ENCODE measurements at places on chromosomes 11 and 22.
A peak's percentile ranks its signal among the peaks of the same experiment; 100 is the strongest.

- DNase-seq = no peak
Measured at GRCh38 chr11:113673550-113674396, 32.3 kb downstream of the TMPRSS5 start.

- no peak for DNase-seq
Measured at GRCh38 chr11:74220376-74220775, 49.3 kb downstream of the PPME1 start.

GRCh38 chr22:36467946-36468345 is 13.5 kb downstream of the TXN2 start:
- DNase-seq = no peak

- DNase-seq = no peak
Measured at GRCh38 chr11:67256477-67257135, 9.7 kb upstream of the GRK2 start.

- peak; percentile 42 for DNase-seq
Measured at GRCh38 chr22:26656891-26657851, at the start of gene MIAT. Gene MIAT (plus strand): TSS chr22:26657588.

DNA sequence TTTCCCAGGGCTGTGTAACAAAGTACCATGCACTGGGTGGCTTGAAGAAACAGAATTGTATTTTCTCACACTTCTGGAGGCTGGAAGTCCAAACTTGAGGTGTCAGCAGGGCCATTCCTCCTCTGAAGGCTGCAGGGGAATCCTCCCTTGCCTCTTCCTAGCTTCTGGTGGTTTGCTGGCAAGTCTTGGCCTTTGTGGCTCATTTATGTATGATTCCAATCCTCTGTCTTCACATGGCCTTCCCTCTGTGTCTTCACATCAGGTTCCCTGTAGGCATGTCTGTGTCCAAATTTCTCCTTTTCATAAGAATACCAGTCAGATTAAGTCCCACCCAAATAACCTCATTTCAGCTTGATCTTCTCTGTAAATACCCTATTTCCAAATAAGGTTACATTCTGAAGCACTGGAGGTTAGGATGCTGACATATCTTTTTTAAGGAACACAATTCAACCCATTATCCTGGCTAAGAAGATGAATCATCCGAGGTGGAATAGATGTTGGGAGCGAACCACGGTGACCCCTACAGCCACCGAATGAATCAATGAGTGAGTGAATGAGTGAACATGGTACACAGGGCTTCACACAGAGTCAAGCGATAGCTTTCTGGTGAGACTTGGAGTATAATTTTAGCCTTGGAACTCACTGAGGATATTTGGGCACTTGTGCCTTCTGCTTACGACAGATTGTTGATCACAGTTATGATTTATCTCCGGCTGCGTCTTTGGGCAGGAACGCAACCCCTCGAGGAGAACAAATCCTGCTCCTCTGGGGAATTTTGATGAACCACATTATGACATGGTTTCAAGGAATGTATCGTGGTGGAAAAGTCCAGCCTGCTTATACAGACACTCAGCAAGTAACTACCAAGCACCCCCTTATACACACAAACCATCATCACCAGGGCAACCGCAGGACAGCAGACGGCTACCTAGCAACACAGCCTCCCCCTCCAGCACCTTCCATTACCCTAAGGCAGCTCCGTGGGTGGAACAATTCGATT is 34.3 kb upstream of the MICAL2 start:
- no peak for DNase-seq

- DNase-seq = no peak
Measured at GRCh38 chr11:35010654-35011053, 94.2 kb downstream of the PDHX start.

DNA sequence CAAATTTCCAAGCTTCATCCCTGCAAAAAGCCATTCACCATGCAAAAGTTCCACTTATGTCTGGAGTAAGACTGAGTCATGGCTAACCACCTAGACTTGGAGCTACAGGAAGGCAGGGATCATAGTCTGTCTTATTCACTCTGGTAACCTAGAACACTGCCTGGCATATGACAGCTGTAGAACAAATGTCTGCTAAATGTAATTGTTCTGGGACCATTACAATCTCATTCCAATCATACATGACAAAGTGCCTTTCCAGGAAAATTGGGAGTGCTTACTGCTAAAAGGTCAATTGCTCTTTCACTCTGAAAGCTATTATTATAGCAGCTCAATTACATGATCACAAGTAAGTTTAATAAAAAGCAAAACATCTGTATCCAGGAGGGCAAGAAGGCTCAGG is 99.1 kb upstream of the CHRM4 start:
- no peak for DNase-seq

GRCh38 chr22:29443452-29443851 is 5.1 kb downstream of the RFPL1 start:
- DNase-seq = no peak

- DNase-seq = no peak
Measured at GRCh38 chr11:94043241-94043640, 22.1 kb downstream of the HEPHL1 start.

GRCh38 chr11:126407682-126408288 is 52.3 kb downstream of the ST3GAL4 start:
- no peak for DNase-seq

- DNase-seq = no peak
Measured at GRCh38 chr22:29886596-29886995, 3.6 kb downstream of the MTMR3 start.

DNA sequence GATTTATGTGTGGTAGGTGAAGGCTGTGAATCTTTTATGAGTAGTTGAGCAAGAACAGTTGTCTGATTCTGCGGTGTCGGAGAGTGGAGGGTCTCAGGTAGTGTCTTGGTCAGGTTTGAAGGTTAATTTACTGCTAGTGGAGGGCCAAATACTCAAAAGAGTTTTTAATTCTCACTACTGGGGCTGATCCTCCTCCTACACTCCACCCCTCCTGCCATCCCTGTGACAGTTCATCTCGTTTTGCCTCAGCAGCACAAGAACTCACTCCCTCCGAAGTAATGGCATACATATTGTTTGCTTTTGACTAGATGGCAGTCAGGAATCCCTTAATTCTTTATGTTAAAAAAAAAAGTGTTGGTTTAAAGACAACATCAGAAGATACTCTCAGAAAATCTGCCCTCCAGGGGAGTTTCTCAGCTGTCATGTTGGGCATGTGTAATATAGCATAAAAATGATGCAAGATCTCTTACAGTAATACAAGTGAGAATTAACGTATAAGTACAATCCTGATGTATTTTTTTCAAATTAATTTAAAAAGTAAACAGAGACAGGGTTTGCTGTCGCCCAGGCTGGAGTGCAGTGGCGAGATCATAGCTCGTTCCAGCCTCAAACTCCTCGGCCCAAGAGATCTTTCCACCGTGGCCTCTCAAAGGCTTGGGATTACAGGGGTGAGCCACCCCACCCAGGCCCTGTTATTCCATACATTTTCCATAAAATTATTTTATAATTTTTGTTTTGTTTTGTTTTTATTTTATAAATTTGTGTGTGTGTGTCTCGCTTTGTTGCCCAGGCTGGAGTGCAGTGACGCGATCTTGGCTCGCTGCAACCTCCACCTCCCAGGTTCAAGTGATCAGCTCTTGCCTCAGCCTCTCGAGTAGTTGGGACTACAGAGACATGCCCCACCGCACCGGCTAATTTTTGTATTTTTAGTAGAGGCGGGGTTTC is 1.3 kb downstream of the FAR1 start:
- DNase-seq = no peak

- no peak for DNase-seq
Measured at GRCh38 chr11:20909995-20910726, 240.8 kb downstream of the NELL1 start.

- DNase-seq = no peak
Measured at GRCh38 chr11:17391493-17392355, 3.3 kb upstream of the KCNJ11 start.

GRCh38 chr11:17415523-17416104 is 27.2 kb upstream of the KCNJ11 start:
- no peak for DNase-seq

DNA sequence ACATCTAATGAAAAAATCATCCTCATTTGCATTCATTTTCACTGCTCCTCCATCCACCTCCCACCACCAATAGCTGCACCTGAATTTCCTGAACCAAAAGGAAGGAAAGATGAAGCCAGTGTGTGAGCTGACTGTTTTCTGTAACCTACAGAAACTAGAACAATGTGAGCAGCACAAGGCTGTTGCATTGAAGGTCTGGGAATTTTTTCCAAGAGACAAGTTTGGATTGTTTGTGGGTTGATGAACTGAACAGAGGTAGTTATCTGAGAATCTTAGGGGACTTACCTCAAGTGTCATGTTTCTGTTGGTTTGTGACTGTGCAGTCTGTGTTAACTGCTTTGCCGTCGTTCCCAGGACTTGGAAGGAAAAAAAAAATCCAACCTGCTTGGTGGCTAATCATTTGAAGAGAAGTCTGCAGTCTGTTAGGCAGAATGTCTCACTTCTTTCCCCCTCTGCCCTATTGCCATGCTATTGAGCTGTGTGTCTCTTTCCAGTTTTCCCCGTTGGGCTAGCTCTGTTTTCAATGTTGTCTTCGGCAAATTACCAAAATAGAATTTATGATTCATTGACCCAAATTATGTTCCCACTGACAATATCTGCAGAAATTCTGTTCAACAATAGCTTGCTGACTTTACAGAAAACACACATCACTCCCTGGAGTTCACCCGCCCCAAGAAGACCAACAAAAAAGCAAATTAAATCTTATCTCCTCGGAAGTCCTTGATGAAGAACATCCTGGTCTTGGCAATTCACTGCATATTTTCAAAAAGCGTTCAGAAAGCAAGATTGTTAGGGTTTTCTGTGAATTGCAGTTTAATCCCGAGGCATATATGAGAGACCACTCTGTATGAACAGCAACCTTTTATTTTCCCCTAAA is 76.0 kb downstream of the SC5D start:
- no peak for DNase-seq

DNA sequence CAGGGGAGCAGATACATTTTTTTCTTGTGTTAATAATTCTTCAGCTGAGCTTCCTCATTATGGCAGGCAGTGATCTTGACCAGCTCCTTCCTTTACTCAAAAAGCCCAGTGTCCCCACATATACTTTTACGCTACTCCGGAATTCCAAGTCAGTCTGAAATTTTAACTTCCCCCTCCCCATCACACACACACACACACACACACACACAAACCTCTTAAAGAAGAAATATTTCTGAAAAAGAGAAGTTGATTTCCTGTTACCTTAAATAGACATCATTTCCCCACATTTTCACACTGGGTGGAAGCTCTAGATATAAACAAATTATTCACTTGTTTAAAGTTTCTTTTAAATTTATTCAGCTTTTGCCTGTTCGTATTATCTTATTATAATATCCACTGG is 113.9 kb downstream of the DBX1 start:
- DNase-seq = no peak

DNA sequence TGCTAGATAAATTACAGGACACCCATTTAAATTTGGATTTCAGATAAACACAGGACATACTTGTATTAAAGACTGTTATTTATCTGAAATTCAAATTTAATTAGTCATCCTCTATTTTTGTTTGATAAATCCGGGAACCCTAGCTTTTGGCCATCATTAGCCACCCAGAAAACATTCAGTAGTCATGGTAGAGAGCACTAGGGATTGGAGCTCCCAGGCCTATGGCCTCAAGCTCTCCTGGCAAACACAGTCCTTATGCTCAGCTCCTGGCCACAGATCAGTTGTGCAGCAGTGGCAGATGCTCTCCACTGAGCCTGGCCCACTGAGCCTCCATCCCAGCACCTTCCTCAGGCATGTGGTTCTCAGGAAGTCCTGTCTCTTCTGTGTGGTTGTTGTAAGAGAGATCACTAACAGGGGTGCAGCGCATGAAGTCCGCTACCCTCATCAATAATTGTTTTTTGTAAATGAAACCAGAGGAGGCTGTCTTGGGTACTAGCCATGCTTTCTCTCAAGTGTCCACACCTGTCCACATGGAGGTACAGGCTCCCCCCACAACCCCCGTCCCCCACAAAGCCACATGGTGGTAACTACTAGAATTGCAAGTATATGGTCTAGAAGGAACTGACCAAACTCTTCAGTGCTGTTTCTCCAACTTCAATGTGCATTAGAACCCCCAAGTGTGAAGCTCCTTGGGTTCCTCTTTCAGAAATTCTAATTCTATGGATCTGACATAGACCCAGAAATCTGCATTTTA is 1.1 kb upstream of the IRAG1 start:
- no peak for DNase-seq

- DNase-seq = no peak
Measured at GRCh38 chr11:33383075-33383919, 126.1 kb downstream of the HIPK3 start.

DNA sequence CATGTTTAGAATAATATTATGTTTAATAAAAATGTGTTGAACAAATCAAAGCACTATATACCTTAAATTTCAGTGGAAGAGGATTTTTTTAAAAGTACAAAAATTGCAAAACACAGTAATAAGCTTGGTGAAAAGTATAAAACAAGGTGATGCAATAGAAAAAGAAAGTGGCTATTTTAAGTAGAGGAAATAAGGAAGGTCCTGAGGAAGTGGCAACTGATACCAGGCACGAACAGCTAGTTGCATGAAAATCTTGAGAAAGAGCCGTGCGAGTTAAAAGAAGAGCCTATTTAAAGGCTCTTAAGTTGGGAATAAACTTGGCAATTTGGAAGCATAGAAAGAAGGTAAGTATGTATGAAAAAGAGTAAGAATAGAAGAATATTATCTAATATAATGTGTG is 1679.3 kb downstream of the LRRC4C start:
- no peak for DNase-seq

GRCh38 chr22:43090130-43090789 is 1.1 kb upstream of the TTLL1 start:
- DNase-seq = no peak

GRCh38 chr22:50599816-50600455 is 657 bp upstream of the MAPK8IP2 start:
- DNase-seq = no peak

DNA sequence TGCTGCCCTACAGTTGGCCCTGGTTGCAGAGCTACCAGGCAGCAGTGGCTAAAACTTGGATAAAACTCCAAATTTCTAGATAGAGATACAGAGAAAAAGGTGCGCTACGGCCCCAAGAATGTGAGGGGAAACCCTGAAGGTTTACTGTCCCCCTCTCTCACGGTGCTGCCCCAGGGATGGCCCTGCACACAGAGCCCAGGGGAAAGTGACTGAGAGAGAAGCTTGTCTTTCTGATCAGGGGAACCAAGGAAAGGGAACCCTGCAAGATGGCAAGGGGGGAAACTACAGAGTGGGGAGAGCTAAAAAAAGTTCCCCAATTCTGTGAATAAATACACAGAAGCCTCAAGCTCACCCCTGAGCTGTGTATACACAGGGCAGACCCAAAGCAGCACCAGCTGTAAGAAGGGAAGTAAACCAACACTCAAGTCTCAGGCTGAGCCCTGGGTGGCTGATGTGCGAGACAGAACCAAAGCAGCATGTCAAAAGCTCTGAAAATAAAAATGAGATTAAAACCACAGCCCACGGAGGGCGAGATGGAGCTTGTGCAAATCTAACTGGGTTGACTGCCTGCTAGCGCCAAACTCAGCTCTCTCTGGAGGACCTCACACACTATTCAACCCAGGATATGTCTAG is 22.1 kb downstream of the GNB1L start:
- DNase-seq = no peak

GRCh38 chr11:125061281-125061680 is 1.8 kb upstream of the SLC37A2 start:
- DNase-seq = no peak

- no peak for DNase-seq
Measured at GRCh38 chr11:69726019-69726418, 22.2 kb upstream of the FGF19 start.
